ENCODE measurements at places on chromosomes 2 and 18.

- DNase-seq, result no peak
These were observed 67.5 kb upstream of the SCG2 start for GRCh38 chr2:223669453-223670225.

DNA sequence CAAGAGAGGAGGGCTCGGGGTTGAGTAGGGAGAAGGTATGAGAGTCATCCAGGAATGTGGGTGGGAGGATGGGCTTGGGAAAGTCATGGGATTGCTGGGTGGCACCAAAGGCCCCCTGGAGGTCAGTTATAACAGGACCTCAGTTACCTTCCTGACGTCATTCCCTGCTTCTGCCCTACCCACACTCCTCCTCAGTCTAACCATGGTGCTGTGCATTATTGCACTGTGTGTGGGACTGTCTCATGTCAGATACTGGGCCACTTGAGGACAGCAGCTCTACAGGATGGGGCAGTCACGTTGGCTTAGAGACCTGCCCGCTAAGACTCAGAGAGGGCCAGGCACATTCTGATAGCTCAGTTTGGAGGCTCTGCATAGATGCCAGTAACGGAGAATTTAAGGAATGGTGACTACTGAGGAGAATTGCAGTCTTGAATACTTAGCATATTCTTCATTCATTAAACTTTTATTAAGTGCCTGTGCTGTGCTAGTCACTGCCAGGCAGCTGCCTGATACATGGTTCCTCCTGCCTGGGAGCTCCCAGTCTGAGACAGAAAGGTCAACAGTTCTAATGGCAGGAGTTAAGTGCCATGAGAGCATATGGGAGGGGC, 90.5 kb downstream of the LAMA3 start:
- no peak for DNase-seq

DNA sequence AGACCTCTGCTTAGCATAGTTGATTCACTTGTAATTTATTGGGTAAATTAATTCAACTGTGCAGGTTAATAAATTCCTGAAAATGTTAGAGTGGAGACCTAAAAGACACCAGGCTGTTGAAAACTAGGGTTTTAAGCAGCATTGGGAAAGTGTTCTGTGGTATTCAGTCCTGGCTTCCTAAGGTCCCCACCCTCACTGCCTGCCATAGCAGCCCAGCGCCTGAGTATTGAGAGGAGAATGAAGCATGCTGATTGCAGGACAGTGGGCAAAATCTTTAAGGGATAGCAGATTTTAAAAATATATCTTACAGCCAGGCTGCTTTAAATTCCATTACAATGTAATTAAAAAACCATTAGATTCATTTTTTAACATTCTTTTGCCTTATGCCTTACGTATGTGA, 20.6 kb downstream of the MEIS1 start:
- DNase-seq, result no peak

DNA sequence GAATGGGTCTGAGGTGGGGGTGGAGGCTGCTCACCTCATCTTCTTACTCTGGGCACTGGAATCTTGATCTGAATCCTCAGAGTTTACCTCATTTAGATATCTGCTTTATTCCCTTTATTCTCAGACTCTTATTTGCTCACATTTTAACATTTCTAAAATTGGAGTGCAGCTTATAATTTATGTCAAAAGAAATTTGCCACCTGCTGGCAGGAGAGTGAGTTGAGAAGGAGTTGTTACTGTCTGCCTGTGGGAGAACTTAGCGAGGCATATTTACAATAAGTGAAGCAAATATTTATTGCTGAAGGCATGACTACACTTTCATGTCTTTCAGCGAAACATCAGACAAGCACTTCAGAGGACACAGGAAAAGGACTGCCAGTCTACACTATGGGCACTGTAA, 16.4 kb upstream of the KIAA2012 start:
- DNase-seq, result no peak

DNA sequence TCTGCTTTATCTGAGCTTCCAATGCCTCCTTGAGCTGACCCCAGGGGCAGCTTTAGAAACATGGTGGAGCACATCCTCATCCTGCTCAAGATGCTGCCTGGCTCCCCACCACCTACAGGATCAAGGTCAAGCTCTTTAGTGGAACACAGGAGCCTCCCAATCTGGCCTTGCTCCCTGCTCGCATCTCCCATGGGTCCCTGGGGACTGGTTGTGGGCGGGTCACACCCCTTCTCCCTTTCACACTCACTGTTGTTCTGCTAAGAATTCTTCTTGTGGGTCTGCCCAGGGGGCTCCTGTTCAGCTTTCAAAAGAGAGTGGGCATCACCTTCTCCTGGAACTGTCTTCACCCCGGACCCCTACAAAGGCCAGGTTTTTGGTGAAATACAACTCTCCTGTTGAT, 8.4 kb upstream of the NT5DC4 start:
- DNase-seq, result no peak

DNA sequence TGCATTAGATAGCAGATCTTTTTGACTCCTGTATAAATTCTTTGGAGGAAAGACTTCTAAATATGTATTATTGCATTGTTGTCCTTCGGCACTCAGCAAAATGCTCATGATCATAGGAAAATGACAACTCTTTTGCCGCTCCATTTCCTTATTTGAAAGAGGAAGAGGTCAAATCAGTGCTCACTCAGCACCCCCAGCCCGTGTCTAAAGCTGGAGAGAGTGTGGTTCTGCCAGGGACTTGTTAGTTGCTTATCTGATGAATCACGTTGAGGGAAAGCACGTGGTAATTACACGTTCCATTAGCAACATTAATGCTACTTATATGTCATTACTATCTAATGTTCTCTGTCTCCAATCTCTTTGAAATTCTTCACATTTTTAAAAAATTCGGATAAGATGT, 46.0 kb upstream of the MBP start:
- no peak for DNase-seq

DNA sequence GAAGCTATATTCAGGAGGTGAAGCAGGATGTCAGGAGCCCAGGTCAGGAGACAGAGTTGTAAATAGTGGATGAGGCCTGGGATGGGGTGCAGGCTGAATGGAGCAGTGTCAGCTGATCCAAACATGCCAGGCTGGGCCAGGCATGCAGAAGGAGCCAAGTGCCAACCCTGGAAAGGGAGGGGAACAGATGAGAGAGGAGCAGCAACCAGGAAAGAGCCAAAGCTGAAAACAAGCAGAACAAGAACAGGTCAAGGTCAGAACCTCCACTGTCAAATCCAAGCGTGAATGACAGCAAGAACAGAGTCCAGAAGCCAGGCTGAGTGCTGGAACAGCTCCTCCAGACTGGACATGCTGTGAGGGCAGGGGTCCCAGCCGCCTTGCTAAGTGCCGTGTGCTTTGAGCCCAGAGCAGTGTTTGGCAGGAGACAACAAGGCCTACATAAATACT, 49.2 kb upstream of the PPP1CB start:
- DNase-seq, result no peak

DNA sequence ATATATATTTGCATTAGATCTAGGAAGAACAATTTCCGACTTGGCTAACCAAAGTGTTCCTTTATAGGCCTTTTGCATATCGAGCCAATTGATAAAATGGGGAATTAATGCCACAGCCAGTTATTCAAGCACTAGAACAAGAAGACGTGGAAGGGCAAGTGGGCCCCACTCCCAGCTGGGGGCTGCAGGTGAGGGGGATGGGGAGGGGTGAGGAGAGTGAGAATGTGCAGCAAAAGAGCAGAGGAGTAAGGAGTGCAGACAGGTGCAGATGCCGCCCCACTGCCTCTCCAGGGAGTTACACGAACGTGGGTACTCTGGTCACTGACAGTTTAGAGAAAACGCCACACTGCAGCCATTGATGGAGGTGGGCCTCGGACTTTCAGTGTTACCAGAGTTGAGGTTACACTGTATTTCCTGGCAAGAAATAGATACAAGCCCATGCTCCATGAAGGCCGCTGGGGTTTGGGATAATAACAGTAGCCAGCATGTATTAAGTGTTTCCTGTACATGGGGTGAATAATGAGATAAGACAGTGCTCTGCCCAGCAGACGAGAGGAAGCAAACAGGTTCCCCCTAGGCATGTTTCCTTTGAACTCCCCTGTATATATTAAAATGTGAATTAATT, 40.9 kb downstream of the GORASP2 start:
- no peak for DNase-seq

DNA sequence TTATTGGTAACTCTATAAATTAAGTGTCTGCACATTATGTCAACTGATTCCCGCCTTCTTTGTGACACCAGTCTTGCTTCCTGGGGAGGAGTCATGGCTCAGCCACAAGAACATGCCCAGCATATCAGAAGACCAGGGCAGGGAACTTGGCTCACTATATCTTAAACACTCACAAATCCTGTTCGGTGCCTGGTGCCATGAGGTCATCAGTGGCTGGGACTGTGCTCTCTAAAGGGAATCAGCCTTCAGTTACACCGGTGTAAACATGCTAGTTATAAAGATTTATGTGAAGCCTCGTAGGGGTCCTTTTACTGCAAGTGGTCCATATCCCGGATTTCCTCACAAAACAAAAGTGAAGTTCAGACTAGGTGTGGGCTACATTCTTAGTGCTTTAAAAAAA, 73.1 kb upstream of the ZNF521 start:
- DNase-seq, result no peak

GRCh38 chr2:138514173-138514572, 12.6 kb downstream of the SPOPL start:
- no peak for DNase-seq

GRCh38 chr2:175203621-175204496, 22.3 kb upstream of the ATP5MC3 start:
- peak; percentile 57 for DNase-seq

DNA sequence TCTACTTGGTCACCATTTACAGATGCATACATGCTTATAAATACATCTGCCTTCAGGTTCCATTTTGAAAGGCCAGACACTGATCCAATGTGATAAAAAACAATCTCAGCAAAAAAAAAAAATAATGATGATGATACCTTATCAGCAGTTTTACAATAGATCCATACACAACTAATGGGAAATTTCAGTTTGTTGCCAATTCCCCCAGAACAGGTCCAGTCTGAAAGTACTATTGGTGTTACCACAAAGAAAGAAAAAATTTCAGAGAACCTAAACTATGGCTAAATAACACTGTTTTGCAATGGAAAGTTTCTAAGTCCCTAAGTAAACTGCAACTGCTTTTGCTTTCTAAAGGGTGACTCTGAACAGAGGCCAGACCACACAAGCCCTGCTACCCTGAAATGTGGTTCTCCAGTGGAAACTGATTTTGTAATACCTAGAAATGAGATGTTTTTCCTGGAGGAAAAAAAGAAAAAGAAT, 54.1 kb downstream of the LPIN2 start:
- DNase-seq, result peak; percentile 74

GRCh38 chr18:39713961-39714360, 2148.4 kb upstream of the CELF4 start:
- no peak for DNase-seq

DNA sequence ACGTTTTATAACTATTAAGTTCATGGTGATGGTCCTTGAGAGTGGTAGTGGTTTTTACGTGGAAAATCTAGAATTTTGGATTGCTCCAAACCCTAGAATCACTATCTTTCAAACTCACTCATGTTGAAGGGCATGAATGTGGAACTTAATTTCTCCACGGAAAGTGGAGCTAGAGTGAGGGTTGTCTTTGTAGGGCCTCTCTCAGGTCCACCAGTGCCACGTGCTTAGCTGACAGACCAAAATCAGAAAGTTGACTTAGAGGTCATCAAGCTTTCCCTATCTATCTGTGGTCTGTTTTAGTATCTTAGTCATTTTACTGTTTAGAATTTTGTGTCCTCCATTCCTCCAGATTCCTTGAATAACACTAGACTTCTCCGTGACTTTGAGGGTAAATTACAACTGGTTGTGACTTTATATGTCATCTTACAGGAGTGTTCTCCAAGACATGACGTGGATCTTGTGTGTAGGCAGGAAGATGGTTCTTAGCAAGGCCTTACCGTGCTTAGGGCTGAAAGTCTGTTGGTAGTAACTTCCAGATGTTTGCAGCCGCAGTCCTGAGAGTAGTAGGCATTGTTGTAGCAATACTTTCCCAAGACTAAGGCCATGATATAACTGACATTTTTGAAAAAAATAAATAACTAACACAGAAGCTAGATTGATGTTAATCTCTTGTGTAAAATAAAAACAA, 26.8 kb downstream of the DIS3L2 start:
- DNase-seq, result no peak

- DNase-seq, result no peak
These were observed 207.9 kb upstream of the NT5C1B start for GRCh38 chr2:18797133-18797845.

DNA sequence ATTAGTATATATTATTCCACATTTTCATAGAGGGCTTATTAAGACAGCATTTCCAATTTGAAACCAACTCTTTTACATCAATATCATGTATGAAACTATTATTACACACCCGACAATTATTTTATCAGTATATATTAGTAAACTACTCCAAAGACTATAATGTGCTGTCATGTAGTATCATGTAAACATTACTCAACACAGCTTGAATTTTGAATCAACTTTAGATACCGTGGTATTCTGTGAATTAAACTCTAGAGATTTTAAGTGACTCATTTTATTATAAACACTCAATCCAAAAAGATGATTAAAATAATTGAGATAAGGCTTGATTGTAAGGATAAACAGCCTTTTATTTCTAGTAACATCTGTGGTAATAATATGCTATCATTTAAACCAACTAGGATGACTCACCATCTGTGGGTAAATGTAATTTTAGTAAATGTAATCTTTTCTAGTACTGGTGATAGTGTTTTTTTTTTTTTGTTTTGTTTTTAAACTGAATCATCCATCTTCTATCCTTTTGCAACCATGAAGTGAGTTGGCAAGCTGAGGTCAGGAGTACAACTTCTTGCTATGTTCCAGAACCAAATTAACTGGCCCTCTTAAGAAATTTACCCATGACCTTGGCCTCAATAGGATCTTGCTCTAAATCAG, 144.3 kb upstream of the SMAD7 start:
- no peak for DNase-seq

GRCh38 chr18:48607056-48607984, 68.5 kb downstream of the CTIF start:
- DNase-seq, result no peak

GRCh38 chr18:75167759-75168618, 41.0 kb downstream of the PTGR3 start:
- no peak for DNase-seq

DNA sequence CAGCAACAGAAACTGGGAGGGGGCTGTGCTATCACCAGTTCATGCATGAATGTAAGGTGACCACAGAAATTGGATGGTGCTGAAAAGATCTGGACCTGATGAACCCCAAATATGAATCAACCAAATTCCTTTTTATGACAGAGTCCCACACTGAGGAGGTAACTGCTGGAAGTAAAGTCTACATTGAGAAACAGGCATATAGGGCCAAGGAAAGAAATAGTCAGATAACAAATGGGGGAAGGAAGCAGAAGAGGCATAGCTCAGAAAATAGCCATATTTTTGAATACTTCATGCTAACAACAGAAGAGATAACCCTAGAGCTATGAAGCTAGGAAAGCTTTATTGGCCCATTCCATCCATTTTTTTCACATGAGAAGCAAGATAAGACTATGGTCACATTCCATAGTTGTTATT, 25.8 kb downstream of the ZC3H6 start:
- no peak for DNase-seq
